NCI-H1694 (cell line): ENCODE measurements at places on chromosomes 7 and 10.

- no peak for DNase-seq
Measured at GRCh38 chr7:140006600-140006999, 56.2 kb downstream of the PARP12 start.

DNA sequence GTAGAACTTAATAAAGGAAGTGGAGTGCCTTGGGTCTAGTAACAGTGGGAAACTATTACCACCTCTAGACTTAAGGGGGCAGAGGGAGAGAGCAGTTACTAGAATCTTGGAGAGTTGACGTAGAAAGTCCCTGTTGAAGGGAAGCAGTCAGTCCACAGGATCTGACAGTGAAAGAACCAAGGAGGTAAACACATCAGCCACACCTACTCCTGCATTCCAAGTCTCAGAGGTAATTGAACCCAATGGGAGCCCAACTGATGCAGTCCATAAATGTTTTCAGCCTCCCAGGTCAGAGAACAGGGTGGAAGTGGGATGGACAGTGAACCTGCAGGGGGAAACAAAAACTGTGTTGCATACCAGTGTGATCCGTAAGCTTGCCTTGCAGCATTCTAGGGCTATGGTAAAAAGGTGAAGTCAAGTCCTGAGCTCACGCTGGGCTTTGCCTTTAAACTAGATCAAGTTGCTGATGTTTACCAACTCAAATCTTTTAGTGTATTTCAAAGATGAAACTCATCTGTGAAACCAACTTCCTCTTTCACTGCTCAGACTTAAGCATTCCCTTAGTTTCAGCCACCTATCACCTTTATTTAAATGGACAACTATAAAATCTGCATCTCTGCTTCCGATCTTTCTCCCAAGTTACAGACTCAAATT is 57.2 kb downstream of the SLC16A12 start:
- no peak for DNase-seq

- no peak for DNase-seq
Measured at GRCh38 chr7:122166740-122167139, 22.7 kb upstream of the AASS start.

- DNase-seq: no peak
Measured at GRCh38 chr10:69318867-69319727, 40.8 kb downstream of the HK1 start.

- no peak for DNase-seq
Measured at GRCh38 chr7:95323410-95324129, 762 bp downstream of the PON1 start.

- DNase-seq: no peak
Measured at GRCh38 chr7:158495216-158495615, 92.4 kb downstream of the PTPRN2 start.

DNA sequence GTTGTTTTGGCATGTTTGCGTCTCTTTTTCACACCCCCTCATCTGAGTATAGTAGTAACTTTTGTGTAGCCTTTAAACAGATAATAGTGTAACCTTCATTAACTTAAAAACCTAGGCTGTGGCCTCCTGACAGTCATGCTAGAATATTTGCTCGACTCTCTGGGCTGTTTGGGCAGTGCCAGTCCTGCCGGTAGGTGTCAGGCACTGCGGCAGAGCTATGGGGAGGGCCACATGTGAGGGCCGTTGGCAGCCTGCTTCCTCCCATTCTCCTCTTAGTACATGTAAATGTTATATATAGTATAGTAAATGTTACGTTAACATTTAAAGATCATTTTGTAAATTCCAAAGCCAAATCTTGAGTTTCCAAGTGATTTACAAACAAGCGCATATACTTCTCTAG is 26.1 kb downstream of the BCCIP start:
- no peak for DNase-seq

DNA sequence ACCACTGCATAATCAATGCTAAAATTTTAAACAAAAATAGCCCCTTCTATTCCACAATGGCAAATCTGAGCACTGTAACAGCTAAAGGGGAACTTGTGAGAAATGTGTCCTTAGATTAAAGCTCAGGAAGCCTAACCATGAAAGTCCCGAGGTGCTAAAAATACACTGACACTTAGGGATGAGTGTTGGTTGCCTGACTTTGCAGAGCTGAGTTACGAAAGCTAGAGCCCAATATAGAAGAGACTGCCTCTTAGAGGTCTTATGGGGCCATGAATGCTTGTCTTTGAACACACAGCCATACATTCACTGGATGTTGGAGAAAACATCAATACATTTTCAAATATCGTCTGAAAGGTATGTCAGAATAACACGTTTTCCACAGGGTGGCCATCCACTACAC is 209.7 kb downstream of the LHFPL3 start:
- no peak for DNase-seq

GRCh38 chr7:158443688-158444483 is 143.7 kb downstream of the PTPRN2 start:
- DNase-seq: no peak

GRCh38 chr7:18262058-18262457 is 233.5 kb upstream of the HDAC9 start:
- no peak for DNase-seq

GRCh38 chr7:74271742-74272141 is 17.5 kb upstream of the CLIP2 start:
- DNase-seq: no peak

GRCh38 chr10:117223693-117224430 is 17.1 kb upstream of the SLC18A2 start:
- DNase-seq: no peak

DNA sequence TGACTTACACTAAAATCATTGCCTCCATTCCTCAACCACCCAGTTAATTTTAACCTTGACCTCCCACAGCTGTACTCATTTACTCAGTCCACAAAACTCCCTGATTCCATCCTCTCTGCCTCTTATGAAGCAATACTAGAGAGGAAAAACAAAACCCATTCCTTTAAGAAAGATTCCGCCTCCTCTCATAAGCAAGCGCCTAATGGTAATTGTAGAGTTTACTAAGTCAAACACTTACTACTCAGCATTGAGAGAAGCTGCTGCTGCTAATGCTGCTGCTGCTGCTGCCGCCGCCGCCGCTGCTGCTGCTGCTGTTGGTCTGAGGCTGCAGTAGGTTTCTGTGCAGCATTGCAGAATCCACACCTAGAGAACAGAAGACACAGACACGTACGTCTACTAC is 2.1 kb upstream of the ADD3 start:
- peak; percentile 15 for DNase-seq

DNA sequence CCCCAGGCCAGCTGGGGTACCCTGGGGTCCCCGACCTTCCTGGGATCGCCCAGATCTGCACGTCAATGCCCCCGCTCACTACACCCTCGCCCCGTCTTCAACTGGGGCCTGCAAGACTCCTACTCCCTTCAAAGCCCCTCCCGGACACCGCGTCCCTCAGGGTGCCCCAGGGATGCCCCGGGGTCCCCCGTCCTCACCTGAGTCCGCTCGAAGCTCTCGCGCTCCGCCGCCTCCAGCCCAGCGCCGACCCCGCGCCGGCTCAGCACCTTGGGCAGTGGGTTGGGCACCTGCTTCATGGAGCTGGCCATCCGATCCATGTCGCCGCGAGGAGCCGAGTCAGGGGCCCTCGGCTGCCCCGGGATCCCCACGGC is at the start of gene HIP1:
Gene HIP1, minus strand, starts transcription at position 338 of the 371 bp plus-strand sequence. Its CDS starts 21 bp downstream, at position 317.
- no peak for DNase-seq

DNA sequence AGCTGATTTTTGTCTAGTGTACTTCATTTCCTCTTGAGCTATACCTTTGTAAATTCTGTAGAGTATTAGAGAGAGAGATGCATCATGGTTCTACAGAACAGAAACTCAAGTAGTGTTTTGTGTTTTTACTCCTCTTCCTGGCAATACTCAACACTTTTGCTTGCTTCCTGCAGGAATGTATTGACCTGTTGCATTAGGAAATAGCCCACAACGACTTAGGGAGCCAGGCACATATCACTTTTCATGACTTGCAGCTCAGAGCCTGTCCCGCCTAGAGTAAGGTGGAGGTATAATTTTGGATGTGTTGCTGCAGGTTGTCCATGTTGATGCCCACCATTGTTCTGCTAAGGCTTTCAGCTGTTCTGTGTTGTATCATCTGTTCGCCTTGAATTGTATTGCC is 216.3 kb downstream of the SDK1 start:
- no peak for DNase-seq

DNA sequence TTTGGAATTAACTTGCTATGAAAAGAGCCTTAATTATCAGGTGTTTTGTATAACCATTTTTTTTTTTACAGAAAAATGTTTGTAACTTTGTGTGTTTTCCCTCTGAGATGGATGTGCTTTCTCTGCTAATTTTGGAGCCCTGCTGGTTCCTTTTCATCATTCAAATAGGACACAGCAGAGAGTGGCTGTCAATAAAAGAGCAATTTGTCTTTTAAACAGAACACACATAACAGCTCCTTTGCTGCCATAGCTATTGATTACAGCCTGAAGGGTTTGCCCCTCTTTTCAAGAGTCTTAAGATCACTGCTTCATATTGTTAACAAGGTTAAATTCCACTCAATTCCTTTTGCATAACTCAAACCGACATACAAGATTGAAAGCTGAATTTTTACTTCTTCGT is 187.2 kb upstream of the MBL2 start:
- DNase-seq: no peak

GRCh38 chr7:108434010-108434409 is 22.2 kb downstream of the NRCAM start:
- no peak for DNase-seq

DNA sequence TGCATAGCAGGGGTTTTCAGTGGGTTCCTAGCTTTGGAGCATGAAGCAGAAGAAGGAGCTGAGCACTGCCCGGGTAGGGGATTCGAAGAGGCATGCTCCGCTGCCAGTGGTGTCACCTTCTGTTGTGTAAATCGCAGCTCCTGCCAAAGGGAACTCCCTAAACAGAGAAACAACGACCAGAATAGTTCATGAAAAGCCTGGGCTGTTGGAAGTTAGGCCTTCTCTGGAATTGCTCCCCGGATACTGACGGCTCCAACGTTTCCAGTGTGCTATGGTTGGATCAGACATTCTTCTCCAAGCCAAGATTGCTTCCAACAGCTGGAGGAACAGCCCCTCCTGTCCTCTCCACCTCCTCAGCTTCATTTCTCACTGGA is 546.0 kb upstream of the FZD8 start:
- DNase-seq: peak; percentile 64

DNA sequence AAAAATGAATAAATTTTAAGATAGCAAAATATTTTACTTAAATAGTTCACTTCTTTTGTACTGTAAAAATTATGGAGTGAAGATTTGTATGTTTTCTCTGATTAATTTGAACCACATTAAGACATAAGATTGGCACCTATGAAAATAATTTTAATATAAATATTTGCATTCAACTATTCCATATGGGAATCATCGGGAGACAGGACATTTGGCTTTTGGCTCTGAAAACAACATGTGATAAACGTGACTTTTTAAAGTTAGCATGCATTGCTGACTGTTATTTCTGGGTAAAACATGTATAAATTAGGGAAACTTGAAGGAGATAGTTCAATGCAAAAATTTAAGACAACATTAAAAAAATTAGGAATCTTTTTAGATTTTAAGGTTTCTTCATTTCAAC is 117.2 kb downstream of the SEMA3E start:
- no peak for DNase-seq

DNA sequence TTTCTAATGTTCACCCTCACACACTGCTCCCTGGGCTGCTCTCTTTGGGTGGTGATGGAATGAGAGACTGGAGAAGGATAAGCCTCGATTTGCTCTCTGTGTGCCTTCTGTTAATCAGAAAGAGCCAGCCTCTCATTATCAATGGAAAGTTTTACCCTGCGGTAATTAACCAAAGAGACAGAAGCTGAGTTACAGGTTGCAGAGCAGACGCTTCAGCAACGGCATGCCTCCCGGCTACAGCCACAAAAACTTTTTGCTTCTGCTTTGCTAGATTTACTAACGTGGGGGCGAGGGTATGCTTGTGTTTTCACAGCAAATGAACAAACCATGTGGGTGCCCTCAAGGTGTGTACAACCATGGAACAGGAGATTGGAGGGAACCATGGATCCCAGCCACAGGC is 18.0 kb downstream of the GIMAP4 start:
- no peak for DNase-seq

DNA sequence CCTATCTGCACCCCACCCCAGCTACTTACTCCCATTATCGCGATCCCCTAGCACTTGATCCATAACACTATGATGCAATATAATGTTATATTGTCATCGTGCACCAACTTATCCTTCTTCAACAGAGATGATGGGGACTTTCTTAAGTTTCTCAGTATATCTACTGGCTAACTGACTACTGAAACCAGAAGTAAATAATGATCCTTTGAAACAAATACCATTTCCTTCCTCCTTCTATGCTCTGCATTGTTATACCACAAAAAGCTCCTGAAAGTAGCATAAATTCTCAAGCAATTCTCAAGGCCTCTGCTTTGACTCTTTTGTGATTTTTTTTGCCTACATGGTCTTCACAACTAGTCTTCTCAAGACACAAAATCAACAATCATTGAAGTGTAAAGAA is 68.9 kb downstream of the HTR7 start:
- no peak for DNase-seq

GRCh38 chr10:48577158-48577557 is 27.7 kb downstream of the ARHGAP22 start:
- no peak for DNase-seq

DNA sequence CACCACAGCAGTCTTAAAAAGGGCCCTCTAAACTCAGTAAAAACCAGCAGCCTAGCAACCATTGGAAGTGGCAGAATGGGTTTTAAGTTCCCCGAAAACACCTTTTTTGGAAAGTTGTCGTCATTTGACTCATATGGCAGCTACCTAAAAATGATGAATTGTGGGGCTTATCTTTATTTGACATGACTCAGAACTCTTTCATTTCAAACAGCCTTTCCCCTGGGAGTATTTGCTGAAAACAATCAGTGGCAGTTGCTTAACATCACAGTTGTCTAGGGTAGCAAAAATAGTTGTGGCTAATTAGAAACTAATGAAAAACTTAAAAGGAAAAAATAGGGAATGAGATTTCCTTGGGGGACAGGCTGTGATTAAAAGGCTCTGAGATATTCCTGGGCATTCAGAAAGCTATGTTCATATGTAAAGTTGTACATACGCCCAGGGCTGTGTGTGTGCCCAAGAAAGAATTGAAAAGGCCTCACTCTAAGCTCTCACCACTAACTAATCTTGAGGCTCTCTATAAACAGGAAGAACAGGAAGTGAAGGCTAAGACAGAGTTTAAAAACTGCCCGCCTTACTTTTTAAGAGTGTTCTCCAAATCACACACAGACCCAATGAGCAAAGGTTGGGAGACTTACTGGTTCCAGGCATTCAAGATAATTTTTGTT is 81.7 kb upstream of the HECTD2 start:
- no peak for DNase-seq

GRCh38 chr10:13100349-13101294 is 659 bp downstream of the OPTN start:
- no peak for DNase-seq

DNA sequence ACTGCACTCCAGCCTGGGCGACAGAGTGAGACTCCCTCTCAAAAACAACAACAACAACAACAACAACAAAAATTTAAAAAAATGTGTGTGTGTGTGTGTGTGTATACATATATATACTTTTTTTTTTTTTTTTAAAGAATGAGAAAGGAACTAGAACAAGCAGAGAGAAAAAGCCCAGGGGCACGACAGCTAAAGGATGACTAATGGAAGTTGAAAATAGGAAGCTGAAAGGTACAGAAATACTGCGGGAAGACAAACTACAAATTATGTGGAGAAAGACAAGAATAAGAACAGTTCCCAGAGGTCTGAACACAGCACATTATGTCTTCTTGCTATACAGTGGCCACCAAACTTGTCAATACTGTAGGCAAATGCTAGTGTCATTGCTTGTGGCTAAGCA is 141.9 kb upstream of the PRSS1 start:
- no peak for DNase-seq
